ENCODE measurements at places on chromosomes 11 and 22.
A peak's percentile ranks its signal among the peaks of the same experiment; 100 is the strongest.

- no peak for DNase-seq
Measured at GRCh38 chr11:102566112-102566511, 35.6 kb upstream of the MMP7 start.

DNA sequence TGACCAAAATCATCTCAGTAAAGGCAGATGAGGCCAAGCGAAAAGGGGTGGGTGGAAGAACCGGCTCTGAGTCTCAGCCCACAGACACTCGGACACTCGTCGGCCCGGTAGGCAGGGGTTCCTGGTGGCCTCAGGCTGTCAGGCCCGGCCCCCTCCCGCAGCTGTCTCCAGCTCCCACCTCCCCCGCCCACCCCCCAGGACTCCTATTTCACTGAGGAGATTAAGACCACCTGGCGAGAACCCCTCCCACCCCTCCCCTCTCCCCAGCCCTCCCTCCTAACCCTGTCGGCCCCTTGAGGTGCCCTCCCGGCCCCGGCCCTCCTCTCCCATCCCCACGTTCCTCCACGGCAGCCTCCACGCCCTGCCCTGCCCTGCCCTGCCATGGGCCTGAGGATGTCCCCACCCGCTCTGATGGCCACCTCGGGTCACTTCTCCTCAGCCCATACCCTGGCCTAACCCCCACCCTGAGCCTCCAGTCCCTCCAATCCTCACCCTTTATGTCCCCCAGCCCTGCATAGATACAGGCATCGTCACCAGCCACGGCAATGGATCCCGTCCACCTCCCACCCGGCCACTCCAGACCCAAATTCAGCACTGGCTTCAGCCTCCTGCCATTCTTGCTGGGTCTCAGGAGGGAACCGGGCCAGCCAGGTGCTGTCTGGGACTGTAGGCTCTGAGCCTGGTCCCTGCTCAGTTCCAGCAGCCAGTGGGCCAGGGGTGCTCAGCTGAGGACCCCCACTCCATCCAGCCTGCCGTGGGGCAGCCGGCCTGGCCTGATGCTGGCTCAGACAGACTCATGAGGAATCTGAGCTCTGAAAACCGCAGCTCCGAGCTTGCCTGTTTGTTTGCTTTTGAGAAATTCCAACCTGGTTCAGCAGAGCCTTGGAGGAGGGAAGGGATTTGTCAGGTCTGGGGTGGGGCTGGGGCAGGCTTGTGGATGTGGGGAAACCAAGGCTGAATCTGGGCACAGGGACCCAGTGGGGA is 9.8 kb upstream of the TBX1 start:
- DNase-seq = peak; percentile 33

- DNase-seq = no peak
Measured at GRCh38 chr22:44838316-44839016, 86.1 kb downstream of the ARHGAP8 start.

DNA sequence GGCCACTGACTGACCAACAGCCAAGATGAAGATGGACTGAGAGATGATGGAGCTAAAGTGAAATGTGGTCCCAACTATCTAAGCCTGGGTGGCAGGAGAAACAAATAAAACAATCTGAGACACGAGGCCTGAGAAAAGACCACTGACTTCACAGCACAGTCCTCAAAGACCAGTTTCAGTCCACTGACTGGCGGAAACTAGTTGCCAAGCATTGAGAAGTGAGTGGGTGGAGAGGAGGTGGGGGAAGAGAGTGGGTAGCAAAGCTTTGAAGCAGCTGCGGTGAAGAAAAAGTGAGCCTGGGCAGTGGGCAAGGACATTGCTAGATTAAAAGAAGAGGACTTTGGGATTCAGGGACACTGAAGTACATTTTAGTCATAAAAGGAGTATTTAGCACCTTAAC is 1.9 kb downstream of the MS4A1 start:
- no peak for DNase-seq

GRCh38 chr11:104028476-104029263 is 7.8 kb upstream of the DDI1 start:
- peak; percentile 26 for DNase-seq

DNA sequence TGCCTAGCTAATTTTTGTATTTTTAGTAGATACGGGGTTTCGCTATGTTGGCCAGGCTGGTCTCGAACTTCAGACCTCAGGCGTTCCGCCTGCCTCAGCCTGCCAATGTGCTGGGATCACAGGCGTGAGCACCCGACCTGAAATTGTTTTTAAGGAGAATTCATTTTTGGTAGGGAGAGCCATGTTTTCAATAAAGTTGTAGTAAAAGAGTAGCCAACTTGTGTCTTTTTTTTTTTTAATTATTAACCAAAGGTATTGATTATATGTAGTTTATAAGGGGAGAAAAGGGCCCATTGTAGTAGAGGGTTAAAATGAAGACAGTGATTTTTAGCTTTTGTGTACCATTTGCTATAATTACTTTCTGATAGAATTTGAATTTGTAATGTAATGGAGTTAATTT is 31.6 kb upstream of the HSD17B12 start:
- DNase-seq = no peak

GRCh38 chr22:19213001-19213400 is 34.5 kb upstream of the SLC25A1 start:
- no peak for DNase-seq

GRCh38 chr11:107991868-107992414 is 16.8 kb upstream of the CUL5 start:
- DNase-seq = no peak

- DNase-seq = no peak
Measured at GRCh38 chr22:26393929-26394328, 35.1 kb upstream of the ASPHD2 start.

DNA sequence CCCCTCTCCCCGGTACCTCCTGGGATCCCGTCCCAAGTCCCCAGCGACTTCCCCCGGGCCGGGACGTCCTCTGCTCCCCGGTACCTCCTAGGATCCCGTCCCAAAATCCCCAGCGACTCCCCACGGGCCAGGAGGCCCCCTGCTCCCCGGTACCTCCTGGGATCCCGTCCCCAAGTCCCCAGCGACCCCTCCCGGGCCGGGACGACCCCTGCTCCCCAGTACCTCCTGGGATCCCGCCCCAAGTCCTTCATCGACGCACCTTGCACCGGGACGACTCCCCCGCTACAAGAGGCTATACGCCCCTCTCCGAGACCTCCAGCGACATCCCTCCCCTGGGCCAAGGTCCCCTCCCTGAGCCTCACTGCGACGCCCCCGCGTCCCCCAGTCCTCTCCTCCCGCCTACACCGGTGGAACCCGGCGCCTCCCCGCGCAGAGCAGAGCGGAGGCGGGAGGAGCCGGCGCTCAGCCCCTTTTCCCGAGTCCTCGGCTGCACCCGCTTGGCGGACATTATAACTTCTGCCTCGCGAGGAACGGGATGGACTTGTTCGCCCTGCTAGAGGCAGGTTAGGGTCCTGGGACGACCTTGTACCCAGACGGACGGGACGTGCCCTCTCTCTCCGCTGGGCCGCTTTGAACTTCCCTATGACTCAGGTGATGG is 912 bp downstream of the KREMEN1 start:
- no peak for DNase-seq

DNA sequence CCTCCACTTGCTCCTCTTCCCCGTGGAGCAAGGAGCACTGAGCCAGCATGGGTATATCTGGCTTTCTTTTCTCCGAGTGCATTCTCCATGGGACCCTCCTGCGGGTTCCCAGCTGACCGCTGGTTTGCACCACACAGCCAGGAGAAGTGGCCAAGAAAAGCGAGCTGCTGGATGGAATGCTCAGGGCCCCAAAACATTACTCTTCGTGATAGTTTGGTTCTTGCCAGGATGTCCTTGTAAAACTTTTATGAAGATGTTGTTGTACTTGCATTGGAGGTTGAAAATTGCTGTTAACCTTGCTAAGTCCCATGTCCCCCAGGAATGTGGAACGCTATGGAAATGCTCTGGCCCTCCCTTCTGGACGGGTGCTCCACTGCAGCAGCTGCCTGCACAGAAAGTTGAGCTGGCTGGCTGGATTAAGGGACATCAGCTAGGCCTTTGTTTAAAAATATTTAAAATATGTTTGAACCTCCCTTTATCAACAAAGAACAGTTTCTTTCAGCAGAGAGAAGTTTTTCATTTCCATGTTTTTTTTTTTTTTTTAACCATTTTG is 68.7 kb downstream of the ZNRF3 start:
- DNase-seq = peak; percentile 90

DNA sequence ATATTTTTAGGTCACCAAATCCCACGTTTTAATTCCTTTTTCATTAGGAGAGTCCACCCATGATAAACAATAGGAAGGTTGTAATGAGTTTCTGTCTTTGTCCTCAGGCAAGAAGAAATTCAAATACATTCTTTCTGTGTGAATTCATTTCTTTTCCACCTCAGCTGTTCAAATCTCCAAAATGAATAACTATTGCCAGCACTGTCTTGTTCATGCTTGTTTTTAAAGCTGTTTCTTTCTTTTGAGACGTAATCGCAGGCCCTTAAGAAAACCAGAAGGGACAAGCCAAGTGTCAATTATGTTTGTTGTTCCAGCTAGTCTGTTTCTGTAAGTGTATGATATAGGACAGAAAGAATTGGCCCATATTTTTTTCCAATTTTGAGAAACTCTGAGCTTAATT is 20.2 kb downstream of the MMP27 start:
- DNase-seq = no peak

DNA sequence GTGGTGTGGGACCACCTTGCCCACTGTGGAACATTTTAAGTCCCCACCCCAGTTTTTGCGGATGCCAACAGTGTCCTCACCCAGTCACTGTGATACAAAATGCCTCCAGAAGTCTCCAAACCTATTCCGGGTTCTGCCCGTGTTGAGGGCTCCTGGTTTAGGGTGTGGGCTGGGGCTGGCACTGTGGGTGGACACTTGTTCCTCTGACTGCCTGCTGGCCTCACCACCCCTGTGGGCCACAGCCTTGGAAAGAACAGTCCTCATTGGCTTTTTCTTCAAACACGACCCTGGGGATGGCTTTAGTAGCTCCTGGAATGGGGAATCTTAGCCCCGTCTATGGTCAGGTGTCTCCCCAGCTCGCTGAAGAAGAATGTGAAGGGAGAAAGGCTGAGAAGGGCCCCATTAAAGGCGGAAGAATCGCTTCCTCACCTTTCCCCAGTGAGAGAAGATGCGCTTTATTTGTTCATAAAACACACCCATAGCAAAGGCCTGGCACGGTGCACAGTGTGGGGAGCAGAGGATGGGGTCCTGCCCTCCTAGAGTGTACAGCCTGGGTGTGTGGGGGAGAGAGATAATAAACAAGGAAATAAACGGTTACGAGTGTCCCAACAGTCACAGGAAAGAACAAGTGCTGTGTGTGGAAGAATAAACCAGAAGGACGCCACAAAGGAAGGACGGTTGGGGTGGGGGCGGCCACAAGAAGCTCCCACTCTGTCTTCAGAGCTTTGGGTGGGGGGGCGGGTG is 91.6 kb upstream of the SLC22A12 start:
- no peak for DNase-seq

- no peak for DNase-seq
Measured at GRCh38 chr22:37659066-37659896, 758 bp downstream of the PDXP start.

GRCh38 chr22:26054841-26055605 is 114.2 kb upstream of the SEZ6L start:
- DNase-seq = no peak

GRCh38 chr22:46040471-46041465 is 63.8 kb upstream of the WNT7B start:
- DNase-seq = no peak

GRCh38 chr22:26401726-26402125 is 27.3 kb upstream of the ASPHD2 start:
- no peak for DNase-seq

DNA sequence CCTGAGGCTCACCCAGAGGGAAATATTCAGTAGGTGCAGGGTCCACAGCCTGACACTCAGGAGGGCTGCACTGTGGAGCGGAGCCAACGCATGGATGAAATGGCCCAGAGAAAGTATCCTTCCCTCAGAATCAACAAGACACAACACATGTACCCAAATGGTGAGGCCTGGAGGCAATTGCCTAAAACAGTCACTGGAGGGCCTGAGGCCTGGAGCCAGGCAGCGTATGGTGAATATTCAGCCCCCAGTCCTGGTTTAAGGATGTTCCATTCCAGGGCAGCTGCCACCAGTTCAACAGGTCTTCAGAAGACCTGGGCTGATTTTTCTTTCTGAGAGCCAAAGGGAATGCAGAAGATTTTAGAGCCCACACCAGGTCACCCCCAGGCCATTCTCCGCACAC is 264.8 kb downstream of the INSC start:
- DNase-seq = no peak

GRCh38 chr22:20205964-20206708 is 55.3 kb upstream of the CCDC188 start:
- no peak for DNase-seq

DNA sequence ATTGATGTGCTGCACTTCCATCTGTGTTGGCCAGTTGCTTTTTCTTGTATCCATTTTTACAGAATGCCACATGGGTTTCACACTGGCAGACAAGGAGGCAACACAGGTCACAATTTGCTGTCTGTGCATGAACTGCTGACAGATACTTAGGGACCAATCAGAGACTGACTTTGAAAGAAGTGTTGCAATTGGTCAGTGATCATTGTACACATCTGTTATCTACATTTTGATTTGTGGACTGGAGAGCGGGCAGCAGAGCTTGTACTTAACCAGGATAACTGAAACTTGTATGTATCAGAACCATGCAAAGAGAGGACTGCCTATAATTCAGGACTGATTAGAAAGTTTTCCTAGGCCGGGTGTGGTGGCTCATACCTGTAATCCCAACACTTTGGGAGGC is 21.8 kb downstream of the PRR5 start:
- no peak for DNase-seq

GRCh38 chr11:45105233-45105983 is 41.0 kb upstream of the PRDM11 start:
- DNase-seq = peak; percentile 40

DNA sequence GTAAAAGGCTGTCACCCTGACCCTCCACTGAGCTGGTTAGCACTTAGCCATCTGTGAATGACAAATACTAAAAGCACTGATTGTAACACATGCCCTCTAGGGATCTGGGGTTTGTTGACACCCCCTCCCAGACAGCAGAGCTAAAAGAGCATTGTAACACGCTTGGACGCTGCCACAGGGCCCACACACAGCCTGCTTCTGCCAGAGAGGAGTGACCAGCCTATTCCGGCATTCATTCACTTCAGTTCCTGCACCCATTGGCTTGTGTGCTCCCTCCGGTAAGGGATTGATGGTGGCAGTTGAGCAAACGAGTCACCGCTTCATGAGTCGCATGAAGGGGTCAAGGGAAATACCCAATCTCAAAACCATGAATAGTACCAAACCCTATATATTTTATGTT is 15.8 kb downstream of the OR10D3 start:
- no peak for DNase-seq

DNA sequence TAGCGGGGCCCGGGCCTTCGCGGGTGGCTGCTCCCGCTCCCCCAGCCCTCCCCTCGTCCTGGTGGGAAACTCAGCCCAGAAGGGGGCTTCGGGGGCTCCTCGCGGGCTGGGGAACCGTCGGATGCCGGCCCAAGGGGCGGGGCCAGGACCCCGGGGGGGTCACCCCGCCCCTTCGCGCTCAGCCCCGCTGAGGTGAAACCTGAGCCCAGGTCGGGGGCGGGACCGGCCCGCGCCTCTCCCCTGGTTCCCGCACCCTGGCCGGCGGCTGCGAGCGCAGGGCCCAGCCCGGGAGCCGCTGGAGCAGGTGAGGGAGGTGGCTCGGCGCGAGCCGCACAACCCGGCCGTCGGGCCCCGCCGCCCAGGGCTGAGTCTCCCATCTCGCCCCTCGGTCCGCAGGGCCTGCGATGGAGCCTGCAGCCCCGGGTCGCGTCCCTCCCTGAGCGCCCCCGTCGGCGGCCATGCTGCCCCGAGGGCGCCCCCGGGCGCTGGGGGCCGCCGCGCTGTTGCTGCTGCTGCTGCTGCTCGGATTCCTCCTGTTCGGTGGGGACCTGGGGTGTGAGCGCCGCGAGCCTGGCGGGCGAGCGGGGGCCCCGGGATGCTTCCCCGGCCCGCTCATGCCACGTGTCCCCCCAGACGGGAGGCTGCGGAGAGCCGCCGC is at the start of gene LARGE2:
LARGE2 (plus strand) TSS at position 232 of the 658 bp plus-strand sequence; CDS start at position 459, 227 bp downstream.
- DNase-seq = no peak

Data from astrocyte of the cerebellum (primary cell).